DMS 273 treated with DMSO at 0.1 percent for 48 hours (cell line): ENCODE measurements at places on chromosomes 11 and 22.

DNA sequence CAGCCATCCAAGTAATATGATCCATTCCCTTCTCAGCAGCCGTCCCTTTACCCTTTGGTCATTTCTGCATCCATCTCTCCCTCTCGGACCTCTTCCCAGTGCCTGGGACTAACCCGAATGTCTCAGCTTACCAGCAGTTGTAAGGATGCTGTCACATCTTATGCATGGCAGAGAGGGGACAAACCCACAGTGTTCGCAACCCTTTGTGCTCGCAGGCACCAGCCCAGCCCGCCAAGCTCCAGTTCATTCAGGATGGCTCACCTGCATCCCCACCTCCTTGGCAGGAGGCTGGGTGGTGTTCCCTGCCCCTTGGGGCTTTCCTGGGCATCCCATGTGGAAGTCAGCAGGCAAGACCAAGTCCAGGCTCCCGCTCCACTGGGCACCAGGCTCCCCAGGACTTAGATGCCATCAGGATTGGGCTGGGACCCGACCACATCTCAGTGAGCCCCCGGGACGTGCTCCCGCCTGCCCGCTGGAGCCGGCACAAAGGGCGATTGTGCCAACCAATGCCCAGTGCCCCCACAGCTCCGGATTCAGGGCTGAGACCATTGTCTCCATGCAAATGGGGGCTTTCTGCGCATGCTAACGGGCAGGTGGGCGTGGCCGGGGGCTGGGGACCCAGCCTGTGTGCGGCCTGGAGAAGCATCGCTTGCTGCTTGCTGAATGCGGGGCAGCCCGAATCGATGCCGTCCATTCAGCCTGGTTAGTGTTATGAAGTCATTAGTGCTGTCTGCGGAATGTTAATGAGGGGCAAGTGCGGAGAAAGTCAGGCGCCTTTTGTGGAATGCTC, 108.6 kb downstream of the KCNQ1OT1 start:
- no peak for DNase-seq

DNA sequence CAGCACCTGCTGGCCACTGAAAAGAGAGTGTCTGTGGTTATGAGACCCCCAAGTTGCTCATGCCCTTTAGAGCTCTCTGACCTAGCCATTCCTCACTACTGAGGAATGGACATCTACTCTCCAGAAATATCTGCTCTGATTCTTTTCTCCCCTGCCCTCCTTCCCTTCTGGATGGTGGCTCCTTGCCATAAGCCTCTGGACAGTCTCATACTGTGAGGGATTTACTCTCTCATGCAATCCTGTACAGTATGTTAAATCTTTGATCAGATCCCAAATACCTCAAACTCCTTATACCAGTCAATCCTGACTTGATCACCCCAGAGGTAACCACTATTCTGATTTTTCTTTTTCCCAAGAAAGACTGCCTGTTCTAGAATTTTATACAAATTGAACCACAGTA, 80.7 kb downstream of the ARHGAP20 start:
- DNase-seq, result no peak

- no peak for DNase-seq
Observed at GRCh38 chr11:81359476-81359875, 1374.2 kb downstream of the FAM181B start.

- DNase-seq, result no peak
Observed at GRCh38 chr11:123211981-123212380, 16.9 kb upstream of the CLMP start.

- DNase-seq, result no peak
Observed at GRCh38 chr11:129779342-129779741, 36.3 kb upstream of the TMEM45B start.

DNA sequence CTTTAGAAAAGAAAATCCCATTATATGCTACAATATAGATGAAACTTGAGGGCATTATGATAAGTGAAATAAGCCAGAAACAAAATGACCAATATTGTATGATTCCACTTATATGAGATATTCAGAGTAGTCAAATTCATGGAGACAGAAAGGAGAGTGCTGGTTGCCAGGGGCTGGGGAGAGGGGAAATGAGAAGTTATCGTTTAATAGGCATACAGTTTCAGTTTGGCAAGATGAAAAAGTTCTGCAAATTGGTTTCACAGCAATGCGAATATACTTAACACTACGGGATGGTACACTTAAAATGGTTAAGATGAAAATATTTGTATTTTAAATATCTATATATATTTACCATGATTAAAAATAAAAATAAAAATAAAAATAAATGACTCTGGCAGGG, 31.1 kb upstream of the RDX start:
- no peak for DNase-seq

DNA sequence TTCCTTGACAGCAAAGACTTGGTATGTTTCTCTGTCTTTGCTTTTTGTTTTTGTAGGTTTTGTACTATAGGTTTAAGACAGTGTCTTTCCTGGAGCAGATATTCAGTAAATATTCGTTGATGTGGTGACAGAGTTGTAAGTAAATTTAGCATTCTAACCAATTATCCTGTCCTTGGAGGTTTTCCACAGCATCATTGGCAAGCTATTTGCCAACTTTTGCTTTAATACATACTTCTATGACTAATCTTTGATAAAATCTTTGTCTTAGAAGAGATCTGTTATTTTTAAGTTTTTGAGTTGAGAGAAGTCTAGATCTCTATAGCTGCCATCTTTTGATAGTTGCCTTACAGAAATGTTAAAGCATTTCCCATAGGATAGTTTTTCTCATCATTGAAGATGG, 3.8 kb downstream of the USP47 start:
- no peak for DNase-seq

- no peak for DNase-seq
Observed at GRCh38 chr11:7501894-7502293, 11.9 kb upstream of the PPFIBP2 start.

DNA sequence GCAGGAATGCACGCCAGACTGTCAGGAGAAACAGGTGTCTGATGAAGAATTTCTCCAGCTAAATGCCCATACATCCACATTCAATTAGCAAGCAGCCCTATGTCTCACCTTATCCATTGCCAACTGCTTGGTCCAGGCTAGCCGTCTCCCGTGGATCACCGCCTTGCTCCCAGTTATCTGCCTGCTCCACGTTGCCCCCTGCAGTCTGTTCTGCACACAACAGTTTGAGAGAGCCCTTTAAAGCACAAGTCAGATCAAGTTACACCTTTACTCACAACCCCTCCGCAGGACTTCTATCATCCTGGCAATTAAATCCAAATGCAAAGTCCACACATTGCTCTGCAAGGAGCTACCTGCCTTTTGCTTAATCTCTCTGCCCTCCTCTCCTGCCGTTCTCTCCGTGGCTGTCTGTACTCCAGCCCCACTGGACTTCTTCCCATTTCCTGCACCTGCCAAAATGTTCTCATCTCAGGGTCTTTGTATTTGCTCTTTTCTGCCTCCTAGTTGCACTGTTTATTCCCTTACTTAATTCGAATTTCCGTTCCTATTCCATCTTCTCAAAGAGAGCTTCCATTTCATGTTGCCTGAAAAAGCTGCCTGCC, 185.3 kb upstream of the LARGE1 start:
- DNase-seq, result no peak

DNA sequence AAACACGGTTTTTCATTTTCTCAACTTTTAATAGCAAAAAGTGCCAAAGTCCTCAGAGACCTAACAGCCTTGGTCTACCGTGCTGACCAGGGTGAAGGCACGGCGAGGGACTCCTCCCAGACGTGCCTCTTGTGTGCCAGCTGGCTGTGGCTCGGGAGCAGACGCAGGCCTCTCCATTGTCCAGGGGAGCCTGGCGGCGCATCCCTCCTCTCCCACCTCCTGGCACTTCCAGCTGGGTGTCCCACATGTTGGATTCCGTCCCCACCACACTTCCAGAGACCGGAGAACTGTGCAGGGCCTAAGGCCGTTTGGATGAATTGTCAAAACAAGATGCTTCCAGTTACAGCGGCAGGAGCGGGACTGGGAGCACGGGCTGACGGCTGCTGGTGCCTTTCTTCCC, 11.6 kb downstream of the CDPF1 start:
- no peak for DNase-seq

DNA sequence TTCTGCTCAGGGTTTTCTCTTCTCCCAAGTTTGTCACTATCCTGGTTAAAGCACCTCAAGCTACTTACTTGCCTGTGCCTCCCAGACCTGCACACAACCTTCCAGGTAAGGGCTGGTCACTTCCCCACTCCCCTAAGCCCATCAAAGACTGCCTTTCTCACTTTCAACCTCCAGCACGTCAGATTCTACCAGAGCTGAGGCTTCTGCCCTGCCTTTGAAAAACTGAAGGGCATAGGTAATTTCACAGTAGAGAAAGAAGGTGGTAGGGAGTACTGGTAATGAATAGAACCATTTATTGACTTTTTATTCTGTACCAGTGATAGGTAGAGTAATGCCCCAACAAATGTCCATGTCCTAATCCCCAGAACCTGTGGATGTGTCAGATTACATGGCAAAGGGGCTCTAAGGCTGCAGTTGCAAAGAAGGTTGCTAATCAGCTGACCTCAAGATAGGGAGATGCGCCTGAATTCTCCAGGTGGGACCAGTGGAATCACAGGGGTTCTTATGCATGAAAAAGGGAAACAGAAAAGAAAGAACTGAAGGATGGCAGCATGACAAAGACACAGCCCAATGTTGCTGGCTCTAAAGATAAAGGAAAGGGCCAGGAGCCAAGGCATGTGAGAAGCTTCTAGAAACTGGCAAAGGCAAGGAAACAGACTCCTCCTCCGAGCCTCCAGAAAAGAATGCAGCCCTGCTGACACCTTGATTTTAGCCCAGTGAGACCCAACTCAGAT, 89.0 kb downstream of the SLC1A2 start:
- DNase-seq, result no peak

DNA sequence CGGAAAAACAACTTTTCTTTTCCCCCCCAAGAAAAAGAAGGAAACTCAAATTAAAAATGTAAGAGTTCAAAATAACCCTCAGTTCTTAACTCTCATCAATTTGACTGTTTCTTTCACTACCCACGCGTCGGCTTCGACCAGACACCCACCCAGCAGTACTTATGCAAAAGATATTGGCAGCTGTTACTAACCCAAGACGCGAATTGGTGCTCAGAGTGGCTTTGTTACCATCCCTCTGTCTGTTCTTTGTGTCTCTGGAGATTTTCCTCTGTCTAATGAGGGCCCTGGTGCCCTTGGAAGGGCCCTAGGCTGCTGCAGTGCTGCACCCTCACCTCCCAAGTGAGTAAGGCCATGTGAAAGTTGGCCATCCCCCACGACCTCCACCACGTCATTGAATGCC, 180.5 kb upstream of the NECTIN1 start:
- no peak for DNase-seq

- DNase-seq, result no peak
Observed at GRCh38 chr11:70532066-70532440, 133.7 kb downstream of the CTTN start.

GRCh38 chr11:95412074-95412473, 181.1 kb upstream of the SESN3 start:
- DNase-seq, result no peak

DNA sequence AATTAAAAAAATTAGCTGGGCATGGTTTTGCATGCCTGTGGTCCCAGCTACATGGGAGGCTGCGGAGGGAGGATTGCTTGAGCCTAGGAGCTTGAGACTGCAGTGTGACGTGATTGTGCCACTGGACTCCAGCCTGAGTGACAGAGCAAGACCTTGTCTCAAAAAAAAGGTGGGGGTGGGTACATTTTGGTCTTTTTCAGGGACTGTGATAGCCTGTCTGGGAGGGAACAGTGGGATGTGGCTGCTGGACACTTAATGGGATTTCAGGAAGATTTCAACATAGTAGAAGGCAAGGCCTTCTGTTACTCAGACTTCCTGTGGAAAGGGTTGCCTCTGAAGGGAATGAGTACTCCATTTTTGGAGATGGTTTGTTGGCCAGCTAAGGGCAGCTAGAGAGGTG, 40.6 kb downstream of the RELT start:
- DNase-seq, result no peak

DNA sequence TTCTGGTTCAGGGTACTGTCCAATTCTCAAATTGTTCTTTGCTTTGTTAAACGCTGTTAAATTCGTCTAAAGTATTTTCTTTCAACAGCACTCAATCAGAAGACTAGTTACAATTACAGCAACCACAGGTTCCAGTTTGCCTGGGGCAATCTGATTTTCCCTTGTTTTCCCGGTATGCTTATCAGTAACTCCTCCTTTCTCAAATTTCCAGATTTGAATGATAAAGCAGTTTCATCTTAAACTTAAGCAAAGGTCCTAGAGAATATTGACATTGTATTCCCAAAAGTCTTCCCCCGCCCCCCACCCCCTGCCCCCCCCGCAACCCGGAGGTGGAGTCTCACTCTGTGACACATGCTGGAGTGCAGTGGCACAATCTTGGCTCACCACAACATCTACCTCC, 10.5 kb upstream of the USP28 start:
- no peak for DNase-seq

- no peak for DNase-seq
Observed at GRCh38 chr22:41917903-41918791, 3.3 kb upstream of the SHISA8 start.

DNA sequence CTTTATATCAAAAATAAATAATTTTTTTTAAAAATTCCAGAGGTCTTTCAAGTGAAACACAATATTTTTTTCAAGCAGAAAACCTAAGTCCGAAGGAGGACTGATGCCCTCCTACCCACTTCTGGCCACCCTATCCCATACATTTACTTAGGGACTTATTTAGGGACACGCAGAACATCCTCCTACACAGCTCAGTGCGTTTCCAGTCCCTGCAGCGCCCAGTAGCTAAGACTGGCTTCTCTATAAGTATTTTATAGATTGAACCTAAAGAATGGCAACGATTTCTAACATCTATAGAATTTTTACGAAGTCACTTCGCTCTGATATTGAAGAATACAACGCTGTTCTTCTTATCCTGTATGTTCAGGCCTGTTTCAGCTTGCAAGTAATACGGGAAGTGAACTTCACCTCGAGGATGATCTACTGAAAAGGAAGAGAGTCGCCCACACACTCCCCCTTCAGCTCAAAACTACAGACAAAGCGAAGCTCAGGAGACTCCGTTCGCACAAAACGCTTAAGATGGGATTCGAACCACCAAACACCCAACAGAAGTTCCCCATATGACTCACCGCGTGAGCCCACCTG, 328 bp downstream of the CHEK2 start:
- DNase-seq, result no peak

DNA sequence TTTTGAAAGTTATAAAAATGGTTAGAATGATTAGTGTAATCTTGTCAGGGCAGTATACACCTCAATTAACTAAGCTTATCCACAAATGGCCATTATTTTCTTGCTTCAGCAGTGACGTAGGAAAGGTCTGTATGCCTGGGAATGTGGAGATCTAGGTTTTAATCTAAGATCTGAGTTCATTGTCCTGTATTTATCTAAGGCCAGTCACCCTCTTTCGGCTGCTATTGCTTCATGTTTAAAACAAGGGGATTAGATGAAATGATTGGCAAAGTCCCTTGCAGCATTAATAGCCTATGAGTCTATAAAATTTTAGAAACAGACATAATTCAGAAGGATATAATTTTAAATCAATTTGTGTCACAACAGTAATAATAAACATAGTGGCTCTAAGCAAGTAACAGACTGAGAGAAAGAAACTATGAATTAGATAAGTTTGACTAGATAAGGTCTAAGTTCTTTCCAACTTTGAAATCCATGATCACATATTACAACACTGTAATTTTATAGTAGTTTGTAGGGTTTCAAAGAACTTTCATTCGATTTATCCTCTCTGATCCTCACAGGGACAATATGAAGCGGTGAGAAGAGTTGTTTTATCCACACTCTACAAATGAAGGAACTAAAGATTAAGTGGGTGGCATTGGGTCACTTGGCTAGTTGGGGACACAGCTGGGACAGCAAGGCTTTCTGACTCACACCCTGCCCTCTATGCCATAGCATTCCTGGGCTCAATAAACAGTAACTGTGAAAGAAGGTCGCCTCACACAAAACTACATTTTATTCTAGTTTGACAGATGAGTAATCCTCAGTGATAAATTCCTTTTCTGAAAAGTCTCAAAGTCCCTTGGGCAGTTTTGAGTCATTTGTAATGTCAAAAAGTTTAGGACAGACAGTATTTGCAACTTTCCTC, 60.6 kb upstream of the RDX start:
- no peak for DNase-seq
